ENCODE measurements at places on chromosomes 11 and 22.

DNA sequence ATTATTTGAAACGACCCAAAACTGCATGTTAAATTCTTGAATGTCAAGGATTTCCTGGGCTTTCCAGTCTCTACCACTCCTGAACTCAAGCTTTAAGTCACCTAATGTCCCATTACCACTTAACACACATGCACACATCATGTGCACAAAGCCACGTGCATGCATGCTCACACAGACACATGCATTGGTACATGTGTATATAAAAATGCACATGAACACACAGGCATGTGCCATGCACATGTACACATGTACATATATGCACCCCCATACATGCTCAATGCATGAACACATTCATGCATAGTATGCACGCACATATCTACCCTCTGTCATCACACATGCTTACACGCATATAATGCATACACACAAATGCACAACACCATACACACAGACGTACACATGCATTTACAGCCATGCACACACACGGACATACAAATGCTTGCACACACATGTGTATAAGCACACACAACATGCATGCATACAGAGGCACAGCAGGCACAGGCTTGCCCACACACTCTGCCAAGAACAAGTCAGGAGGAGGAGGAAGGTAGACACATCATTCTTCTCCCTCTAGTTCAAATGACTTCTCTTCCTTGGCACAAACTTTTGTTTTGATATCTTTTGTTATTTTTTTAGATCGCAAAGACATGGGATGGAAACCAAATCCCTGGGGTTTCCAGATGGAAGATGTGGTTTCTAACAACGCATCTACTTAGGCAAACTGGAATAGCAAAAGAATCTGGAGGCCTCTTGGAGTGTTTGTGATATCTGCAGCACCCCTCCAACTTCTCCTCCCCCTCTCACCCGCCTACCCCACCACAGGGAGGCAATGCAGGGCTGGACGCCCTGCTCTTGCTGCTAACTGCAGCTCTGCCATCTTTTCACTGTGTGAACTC, 24.6 kb downstream of the RASD2 start:
- H3K4me1 ChIP-seq: peaks cover 2% of the 10 kb centered on the region
- no peak overlapping the region for H3K4me3 ChIP-seq
- no peak overlapping the region for H3K27ac ChIP-seq
- peaks cover 39% of the 10 kb centered on the region for H3K27me3 ChIP-seq

DNA sequence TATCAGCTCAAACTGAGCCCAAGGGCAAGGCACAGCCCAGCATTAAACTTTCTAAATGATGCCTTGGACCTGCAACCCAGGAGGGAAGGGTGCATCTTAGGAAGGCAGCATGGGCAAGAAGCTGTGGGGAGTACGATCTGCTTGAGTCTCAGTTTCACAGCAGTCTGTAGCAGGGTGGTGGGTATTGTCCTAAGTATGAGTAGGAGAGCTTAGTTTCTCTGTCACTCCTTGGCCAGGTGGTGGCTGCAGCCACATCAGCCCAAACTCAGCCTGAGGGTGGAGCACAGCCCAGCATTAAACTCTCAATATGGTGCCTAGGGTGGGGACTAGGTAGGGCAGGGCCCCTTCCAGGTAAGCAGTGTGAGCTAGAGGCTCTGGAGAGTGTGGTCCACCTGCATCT, 85.5 kb downstream of the ACER3 start:
- no peak for DNase-seq
- peaks cover 18% of the 10 kb centered on the region for H3K36me3 ChIP-seq
- H3K27ac ChIP-seq: no peak overlapping the region
- no peaks in the 10 kb centered on the region for H3K27me3 ChIP-seq
- no peak overlapping the region for H3K4me3 ChIP-seq
- no peaks in the 10 kb centered on the region for H3K4me1 ChIP-seq

DNA sequence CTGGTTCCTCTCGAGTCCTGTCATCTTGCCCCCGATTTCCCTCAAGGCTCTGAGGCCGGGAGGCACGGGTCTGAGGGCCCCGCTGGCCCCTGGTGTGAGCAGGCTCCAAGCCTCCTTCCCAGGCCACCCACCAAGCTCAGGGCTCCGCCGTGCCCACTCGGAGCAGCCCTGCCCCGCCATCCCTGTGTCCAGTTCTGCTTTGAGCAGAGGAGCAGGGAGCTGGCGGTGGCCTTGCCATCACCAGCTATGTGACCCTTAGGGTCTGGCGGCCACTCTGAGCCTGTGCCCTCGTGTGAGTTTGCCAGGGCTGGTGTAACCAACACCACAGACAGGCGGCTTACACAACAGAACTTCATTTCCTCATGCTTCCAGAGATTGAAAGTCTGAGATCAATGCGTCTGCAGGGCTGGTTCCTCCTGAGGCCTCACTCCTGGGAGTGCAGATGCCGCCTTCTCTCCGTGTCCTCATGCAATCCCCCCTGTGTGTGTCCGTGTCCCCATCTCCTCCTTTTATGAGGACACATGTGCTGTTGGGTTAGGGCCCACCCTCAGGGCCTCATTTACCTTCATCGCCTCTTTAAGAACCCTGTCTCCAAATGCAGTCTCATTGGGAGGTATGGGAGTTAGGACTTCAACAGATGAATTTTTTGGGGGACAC, 36.5 kb upstream of the CELSR1 start:
- DNase-seq: no peak
- peaks cover 1% of the 10 kb centered on the region for H3K36me3 ChIP-seq
- peaks cover 28% of the 10 kb centered on the region for H3K4me1 ChIP-seq
- H3K27me3 ChIP-seq: no peaks in the 10 kb centered on the region
- no peak overlapping the region for H3K4me3 ChIP-seq

GRCh38 chr11:19493446-19494213, 219.0 kb upstream of the NAV2 start:
- H3K36me3 ChIP-seq: no peaks in the 10 kb centered on the region
- DNase-seq: no peak
- H3K27me3 ChIP-seq: peaks cover 9% of the 10 kb centered on the region
- H3K4me1 ChIP-seq: no peaks in the 10 kb centered on the region
- H3K27ac ChIP-seq: no peak overlapping the region

- no peak overlapping the region for H3K4me3 ChIP-seq
- peaks cover 12% of the 10 kb centered on the region for H3K4me1 ChIP-seq
- H3K27me3 ChIP-seq: peaks cover 7% of the 10 kb centered on the region
- H3K27ac ChIP-seq: no peak overlapping the region
Observed at GRCh38 chr11:44687388-44687787, 39.4 kb upstream of the TSPAN18 start.

DNA sequence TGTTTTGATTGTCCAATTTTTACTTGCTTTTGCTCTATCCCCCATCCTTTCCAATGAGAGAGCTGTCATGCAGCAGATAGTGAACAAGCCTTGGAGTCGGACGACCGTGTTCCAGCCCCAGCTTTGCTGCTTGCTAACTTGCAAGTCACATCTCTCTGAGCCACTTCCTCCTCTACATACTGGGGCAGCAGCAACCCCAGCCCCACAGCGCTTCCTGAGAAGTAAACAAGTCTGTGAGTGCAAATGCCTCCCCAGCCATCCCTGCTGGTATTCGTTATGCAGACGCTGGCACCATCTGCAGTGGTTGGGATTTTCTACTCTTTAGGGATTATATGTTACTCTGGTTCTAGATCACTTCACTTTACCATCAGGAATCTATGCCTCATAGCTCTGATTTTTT, 35.0 kb downstream of the TPBGL start:
- H3K36me3 ChIP-seq: no peaks in the 10 kb centered on the region
- H3K4me3 ChIP-seq: peak overlapping the region; percentile 61

DNA sequence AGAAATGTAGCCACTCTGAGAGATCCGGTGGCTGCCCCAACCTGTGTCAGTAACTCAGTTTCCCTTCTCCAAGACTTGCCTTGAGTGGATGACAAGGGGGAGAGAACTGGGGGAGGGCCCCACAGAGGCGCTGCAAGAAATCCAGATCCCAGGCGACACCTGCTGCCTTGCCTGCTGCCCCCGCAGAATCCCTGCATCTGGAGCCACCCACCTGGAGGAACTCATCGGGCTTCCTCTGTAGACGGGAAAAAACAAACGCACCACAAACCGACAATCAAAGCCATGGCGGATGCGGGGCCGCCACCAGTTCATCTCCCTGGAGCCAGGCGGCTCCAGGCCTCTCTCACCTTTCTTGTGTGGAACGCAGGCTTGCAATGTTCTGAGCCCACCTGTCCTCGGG, 40.2 kb downstream of the MACROD1 start:
- no peak overlapping the region for H3K4me3 ChIP-seq
- H3K27me3 ChIP-seq: peaks cover 2% of the 10 kb centered on the region
- H3K4me1 ChIP-seq: no peaks in the 10 kb centered on the region
- H3K36me3 ChIP-seq: no peaks in the 10 kb centered on the region
- H3K27ac ChIP-seq: no peak overlapping the region

GRCh38 chr11:56916587-56916986, 72.1 kb upstream of the OR5AK2 start:
- DNase-seq: no peak
- no peak overlapping the region for H3K4me3 ChIP-seq
- H3K27ac ChIP-seq: no peak overlapping the region
- H3K36me3 ChIP-seq: no peaks in the 10 kb centered on the region

- H3K4me3 ChIP-seq: peak overlapping the region; percentile 53
- H3K27me3 ChIP-seq: no peaks in the 10 kb centered on the region
- no peak overlapping the region for H3K27ac ChIP-seq
- peaks cover 48% of the 10 kb centered on the region for H3K4me1 ChIP-seq
Observed at GRCh38 chr22:23789638-23790037, 2.9 kb downstream of the SMARCB1 start.

- peaks cover 84% of the 10 kb centered on the region for H3K36me3 ChIP-seq
- peaks cover 78% of the 10 kb centered on the region for H3K4me1 ChIP-seq
- no peak for DNase-seq
- H3K4me3 ChIP-seq: no peak overlapping the region
Observed at GRCh38 chr11:5696210-5696609, 6.6 kb downstream of the TRIM22 start.

- H3K4me1 ChIP-seq: no peaks in the 10 kb centered on the region
- H3K27ac ChIP-seq: no peak overlapping the region
- no peak for DNase-seq
- peaks cover 7% of the 10 kb centered on the region for H3K27me3 ChIP-seq
- H3K36me3 ChIP-seq: no peaks in the 10 kb centered on the region
Observed at GRCh38 chr11:19994672-19995071, 165.6 kb downstream of the DBX1 start.

- H3K27me3 ChIP-seq: no peaks in the 10 kb centered on the region
- no peaks in the 10 kb centered on the region for H3K36me3 ChIP-seq
Observed at GRCh38 chr22:39176714-39177455, 24.4 kb upstream of the CBX7 start.

DNA sequence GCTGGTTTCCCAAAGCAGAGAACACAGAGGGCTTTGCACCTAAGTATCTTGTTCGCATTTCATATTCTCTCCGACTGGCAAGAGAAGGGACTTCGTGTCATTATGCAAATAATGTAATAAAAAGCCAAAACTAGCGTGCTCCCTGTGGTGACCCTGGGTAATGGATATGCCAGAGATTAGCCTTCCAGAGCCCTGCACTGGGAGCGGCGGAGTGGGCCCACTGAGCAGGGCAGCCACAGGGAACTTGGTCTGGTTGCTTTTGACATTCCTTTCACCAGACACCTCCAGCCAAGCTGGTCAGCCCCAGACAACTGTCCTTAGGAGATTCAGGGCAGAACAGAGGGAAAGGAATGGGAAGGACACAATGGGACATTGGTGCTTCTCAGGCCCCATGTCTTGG, 56.1 kb downstream of the FLI1 start:
- DNase-seq: no peak
- no peaks in the 10 kb centered on the region for H3K27me3 ChIP-seq
- H3K36me3 ChIP-seq: peaks cover 74% of the 10 kb centered on the region
- peak overlapping the region; percentile 38 for H3K27ac ChIP-seq
- peaks cover 70% of the 10 kb centered on the region for H3K4me1 ChIP-seq
- no peak overlapping the region for H3K4me3 ChIP-seq

- H3K36me3 ChIP-seq: no peaks in the 10 kb centered on the region
- H3K4me1 ChIP-seq: no peaks in the 10 kb centered on the region
- DNase-seq: no peak
- peaks cover 2% of the 10 kb centered on the region for H3K27me3 ChIP-seq
Observed at GRCh38 chr11:17610085-17610894, 63.2 kb downstream of the OTOG start.

GRCh38 chr22:21861851-21862250, 5.6 kb downstream of the MAPK1 start:
- no peaks in the 10 kb centered on the region for H3K27me3 ChIP-seq
- H3K4me3 ChIP-seq: no peak overlapping the region
- H3K4me1 ChIP-seq: peaks cover 90% of the 10 kb centered on the region
- no peak for DNase-seq

GRCh38 chr22:49132009-49132408, 695.7 kb downstream of the BRD1 start:
- H3K27me3 ChIP-seq: peaks cover 5% of the 10 kb centered on the region
- H3K4me1 ChIP-seq: no peaks in the 10 kb centered on the region
- H3K4me3 ChIP-seq: no peak overlapping the region
- no peaks in the 10 kb centered on the region for H3K36me3 ChIP-seq
- no peak for DNase-seq
- H3K27ac ChIP-seq: no peak overlapping the region

DNA sequence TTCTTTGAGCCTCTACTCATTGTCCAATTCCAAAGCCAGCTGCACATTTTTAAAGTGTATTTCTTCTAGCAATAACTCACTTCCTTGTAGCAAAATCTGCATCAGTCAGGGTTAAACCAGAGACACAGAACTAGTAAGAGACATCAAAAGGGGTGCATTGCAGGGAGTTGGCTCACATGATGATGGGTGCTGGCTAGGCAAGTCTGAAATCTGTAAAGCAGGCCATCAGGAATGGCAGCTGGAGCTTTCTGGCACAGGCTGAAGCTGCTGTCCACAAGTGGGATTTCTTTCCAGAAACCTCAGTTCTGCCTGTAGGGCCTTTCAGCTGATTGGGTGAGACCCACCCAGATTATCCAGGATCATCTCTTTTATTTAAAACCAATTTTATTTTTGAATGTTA, 698.1 kb downstream of the NTM start:
- H3K36me3 ChIP-seq: no peaks in the 10 kb centered on the region
- DNase-seq: no peak
- H3K27ac ChIP-seq: no peak overlapping the region
- H3K27me3 ChIP-seq: no peaks in the 10 kb centered on the region
- H3K4me3 ChIP-seq: no peak overlapping the region

DNA sequence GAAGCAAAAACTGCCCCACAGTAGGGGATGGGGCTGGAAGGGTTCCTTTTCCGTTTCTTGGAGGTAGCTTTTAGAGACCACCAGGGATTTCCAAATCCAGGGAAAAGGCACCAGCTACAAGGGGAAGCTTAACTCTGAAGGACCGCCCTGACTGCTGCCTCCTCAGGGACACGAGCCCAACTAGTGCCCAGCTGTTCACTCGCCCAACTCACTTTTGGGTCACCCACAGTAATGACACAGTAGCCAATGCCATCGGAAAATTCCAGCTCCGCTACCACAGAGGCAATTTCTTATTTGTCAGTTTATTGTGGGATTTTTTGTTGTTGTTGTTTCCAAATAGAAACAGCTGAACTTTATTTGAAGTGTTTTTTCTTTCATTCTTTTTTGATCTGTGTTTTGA, 141.3 kb downstream of the ATXN10 start:
- no peaks in the 10 kb centered on the region for H3K4me1 ChIP-seq
- H3K27me3 ChIP-seq: no peaks in the 10 kb centered on the region
- no peak overlapping the region for H3K27ac ChIP-seq
- H3K36me3 ChIP-seq: peaks cover 72% of the 10 kb centered on the region
- no peak overlapping the region for H3K4me3 ChIP-seq

All from activated B cell treated with CpG ODN at 0.5 μM for 24 hours (primary cell).